Stimulated activated CD4-positive, alpha-beta T cell treated with anti-CD3 and anti-CD28 coated beads, TNF-alpha, amount 100 ng/mL, for 1 hour (primary cell): ENCODE measurements at places on chromosomes 13 and 19.

DNA sequence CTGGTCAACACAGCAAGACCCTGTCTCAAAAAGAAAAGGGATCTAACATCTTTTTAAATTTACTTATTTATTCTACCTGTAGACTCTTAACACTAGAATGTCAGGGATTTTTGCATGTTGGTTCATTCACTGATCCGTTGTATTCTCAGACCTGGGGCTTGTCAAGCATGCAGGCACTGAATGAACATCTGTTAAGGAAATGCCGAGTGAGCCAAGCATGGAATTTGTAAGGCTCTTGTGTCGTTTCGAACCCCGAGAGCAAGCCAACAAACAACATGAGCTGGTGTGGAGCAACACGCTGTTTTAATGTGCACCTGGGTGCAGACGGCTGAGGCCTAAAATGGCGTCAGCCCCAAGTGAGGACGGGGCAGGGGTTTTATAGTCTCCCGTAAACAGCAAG is 10.0 kb upstream of the OR1M1 start:
- no peak for DNase-seq

- DNase-seq: no peak
Measured at GRCh38 chr19:1362387-1363257, 21.1 kb upstream of the NDUFS7 start.

- no peak for DNase-seq
Measured at GRCh38 chr13:40190641-40191100, 475.8 kb downstream of the FOXO1 start.

GRCh38 chr13:77894743-77895142 is 23.9 kb downstream of the EDNRB start:
- DNase-seq: no peak

- DNase-seq: no peak
Measured at GRCh38 chr13:71873418-71874247, 6.6 kb upstream of the DACH1 start.

DNA sequence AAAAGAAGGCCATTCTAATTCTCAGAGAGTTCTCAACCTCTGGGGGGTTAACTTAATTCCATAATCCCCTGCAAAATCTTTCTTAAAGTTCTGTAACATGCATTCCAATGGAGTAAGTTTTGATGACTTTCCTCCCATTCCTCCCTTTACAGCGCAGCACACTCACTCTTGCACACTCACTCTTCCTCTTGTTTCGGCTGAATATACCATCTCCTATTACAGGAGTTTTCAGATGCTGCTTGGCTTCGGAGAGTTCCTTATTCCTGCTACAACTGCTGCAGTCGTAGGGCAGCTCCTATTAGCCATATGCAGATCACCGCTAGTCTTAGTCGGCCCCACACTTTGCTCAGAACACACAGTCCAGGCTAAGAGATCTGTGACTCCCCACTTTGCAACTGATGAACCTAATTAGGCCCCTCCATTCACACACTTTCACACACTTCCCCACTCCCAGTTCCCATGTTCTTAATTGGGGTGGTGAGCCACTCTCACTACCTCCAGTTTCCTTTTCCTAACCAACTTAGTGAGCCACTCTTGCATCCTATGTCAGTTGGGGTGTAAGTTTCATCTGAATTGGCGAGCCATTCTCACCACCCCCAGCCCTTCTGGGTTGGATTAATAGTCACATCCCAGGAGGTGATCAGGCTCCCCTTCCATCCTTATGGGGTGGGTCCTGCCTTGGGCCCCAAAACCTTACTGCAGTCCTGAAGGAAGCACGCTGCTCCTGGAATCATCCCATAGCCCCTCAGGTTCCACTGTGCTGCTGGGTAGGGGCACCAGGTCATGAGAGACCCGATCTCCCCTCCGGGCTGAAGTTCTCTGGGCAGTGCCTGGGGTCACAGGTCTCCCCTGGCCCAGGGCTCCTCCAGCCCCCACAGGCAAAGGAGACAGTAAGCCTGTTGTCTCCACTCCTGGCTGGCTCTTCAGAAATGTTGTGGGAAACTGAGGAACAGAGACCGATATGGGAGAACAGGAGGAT is 53.9 kb downstream of the OR10H4 start:
- DNase-seq: no peak
